ENCODE measurements at places on chromosomes 6 and 20.

DNA sequence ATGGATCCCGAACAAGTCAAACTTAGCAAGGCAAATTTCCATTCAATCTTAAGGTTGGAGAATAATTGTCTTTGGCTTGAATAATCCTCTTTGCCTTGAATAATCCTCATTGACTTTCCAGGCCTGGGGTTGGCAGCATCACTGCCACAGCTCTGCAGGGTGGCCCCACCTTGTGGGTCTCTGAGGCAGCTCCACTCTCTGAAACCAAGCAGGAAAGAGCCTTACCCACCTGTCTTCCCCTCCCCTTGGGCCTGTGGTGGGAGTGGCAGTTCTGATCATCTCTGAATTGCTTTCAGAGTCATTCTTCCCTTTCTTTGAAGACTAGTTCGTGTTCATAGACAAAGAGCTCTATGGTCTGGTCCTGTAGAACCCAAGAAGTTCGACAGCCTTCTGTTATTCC, 47.5 kb downstream of the KCNQ5 start:
- no peak for DNase-seq

GRCh38 chr6:140566781-140567277, 1192.4 kb upstream of the CITED2 start:
- no peak for DNase-seq

GRCh38 chr6:82361631-82362030, 2.0 kb upstream of the TPBG start:
- no peak for DNase-seq

- no peak for DNase-seq
Measured at GRCh38 chr6:20028562-20028961, 183.7 kb downstream of the MBOAT1 start.

DNA sequence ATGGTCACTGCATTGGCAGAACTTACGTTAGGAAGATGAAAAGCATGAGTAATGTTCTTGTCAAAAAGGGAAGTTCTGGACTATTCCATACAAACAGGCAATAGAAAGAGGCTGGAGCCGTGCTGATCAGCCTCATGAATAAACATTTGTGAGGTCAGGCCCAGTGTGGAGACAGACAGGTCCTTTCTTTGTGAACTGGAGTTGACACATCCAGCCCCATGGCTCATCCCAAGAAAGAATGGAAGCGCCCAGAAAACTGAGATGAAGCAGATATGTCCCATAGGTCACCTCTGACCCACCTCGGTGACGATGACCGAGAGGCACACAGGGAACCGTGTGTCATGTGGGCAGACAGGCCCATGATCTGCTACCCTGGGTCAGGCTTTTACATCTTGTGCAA, 276.0 kb upstream of the SGK1 start:
- no peak for DNase-seq

DNA sequence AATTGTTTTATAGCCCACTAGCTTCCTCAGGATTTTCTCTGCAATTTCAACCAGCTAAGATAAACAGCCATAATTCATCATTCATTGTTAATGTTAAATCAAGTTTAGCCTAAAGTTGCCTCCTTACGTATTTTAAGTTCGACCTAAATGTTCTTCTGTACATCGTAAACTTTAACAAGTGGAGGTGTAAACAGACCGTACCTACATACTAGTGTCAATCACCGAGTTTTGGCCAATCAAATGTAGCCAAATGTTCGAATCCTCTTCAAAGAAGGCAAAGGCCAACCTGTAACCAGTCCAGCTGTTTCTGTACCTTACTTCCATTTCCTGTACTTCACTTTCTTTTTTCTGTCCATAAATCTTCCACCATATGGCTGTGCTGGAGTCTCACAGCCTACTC, 13.5 kb downstream of the MBOAT1 start:
- no peak for DNase-seq

DNA sequence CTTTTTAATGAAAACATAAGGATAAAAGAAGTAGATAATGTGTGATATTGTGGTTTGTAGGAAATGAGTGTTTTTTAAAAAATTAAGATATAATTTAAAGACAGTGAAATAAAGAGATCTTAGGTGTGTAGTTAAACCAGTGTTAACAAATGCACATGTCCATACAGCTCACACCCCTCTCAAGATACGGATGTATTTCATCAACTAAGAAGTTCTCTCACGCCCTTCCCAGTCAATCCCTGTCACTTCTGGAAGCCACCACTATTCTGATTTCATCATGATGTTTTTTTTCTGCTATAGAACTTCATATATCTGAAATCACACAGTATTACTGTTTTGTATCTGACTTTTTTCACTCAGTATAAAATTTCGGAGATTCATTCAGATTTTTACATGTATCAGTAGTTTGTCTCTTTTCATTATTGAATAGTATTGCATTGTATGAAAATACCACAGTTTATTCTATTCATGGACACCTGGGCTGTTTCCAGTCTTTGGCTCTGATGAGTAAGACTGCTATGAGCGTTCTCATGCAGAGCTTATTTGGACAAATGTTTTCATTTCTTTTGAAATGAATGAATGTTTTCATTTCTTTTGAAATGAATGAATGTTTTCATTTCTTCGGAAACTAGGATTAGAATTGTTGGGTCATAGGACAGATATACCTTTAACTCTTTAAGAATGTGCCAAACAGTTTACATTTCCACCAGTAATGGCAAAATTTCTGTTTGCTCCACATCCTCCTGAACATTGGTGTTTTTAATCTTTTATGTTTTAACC, 49.7 kb upstream of the ELOVL5 start:
- DNase-seq = no peak

DNA sequence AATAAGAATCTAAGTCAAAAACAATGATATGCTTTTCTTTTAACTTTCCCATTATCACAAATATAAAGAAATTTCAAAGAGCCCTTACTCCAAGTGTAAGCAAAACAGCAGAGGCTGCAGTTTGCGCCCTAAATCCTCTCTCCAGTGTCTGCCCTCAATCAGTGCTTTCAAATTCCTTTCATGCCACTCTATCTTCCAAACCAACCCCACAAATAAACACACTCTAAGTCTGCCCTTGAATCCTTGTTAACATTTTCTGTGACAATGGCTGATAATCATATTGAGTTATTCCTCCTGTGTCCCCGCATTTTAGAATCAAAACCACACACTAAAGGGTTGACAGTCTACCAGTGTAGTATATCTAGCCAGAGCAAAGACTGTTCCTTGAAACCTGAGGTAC, 317.9 kb upstream of the MARCKS start:
- no peak for DNase-seq

DNA sequence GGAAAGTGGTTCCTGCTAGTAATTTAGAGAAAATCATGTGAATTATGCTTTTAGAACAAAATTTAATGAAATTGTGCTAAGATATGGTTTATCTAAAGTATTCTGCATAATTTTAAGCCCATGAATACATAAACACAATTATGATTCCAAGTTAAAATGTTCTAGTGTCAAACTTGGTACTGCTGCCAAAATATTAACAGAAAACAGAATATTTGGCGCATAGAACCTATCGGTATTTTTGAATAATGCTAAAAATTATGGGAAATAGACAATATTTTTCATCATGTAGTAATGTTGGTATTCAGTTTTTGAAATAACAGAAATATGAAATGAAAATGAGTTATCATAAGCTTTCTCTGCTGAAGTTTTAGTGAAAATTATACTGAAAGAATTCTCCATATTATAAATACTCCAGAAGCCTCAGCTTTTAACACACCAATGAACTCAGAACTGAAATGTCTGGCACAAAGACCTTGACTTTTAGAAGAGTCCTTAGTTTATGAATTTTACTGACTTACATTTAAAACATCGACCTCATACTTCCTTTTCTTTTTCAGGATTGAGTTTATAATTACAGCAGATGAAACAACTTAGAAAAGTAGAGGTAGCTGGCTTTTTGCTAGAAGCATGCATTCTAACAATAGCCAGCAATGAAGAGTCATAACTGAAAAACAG, 1192.3 kb upstream of the GJE1 start:
- DNase-seq = no peak

- DNase-seq = no peak
Measured at GRCh38 chr20:49292010-49292409, 14.2 kb upstream of the ZNFX1 start.

GRCh38 chr6:108492131-108492766, 68.5 kb upstream of the FOXO3 start:
- no peak for DNase-seq

DNA sequence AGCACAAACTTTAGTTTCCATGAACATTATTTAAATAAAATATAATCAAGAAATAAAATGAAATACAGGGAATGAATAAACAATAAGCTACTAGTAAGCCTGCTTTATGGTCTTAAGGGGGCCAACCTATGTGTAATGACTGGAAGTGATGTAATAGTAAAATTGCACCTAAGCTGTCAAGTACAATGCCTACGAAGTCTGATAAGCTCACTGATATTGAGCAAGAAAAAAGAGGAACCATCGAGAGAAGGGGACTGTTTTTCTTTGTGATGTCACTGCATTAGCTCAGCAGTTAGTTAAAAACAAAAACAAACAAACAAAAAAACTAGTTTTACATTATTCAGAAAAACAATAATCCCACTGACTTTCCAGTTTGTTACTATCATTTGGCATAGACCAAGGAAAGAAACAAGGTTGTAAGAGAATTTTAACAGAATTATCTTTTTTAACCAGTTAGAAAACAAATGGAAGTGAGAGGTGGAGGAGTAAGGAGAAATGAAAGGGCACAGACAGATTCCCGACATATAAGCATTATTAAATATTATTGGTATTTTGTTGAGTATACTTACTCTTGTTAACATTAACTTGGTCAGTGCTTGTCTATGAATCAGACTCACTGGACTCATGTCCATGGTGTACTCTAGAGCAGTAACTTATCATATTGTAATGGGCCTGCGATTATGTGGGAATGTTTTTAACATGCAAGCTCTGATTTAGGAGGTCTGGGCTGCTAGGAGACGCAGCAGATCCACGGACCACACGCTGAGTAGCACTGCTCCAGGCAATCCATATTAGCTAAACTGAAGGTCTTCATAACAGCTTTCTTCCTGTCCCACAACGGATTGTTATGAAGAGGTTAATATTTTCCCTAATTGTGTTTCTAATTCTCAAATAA, 99.6 kb upstream of the HMGCLL1 start:
- no peak for DNase-seq

GRCh38 chr6:4973982-4974745, 29.7 kb downstream of the RPP40 start:
- DNase-seq = no peak

DNA sequence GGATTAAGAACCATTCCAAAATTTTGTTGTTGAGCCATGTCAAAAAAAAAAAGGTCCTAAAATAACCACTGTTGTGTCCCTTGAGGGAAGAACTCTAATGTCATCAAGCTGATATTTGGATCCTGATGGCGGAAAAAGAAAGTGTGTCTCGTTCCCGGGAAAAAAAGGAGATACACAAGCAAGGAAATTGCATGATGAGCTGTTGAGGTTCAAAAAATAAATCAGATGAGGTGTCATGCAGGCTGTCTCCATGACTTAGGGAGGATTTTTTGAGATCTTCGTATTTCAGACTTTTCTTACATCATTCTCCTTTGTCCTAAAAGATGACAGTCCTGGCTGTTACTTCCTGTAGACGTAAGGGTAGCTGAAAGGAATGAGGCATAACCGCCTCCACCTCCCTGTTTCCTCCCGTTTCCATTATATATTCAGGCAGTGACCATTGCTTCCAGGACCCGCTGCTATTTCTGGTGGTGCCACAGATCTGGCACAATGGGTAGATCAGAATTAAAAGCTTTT, 117.3 kb upstream of the TNFAIP3 start:
- no peak for DNase-seq

DNA sequence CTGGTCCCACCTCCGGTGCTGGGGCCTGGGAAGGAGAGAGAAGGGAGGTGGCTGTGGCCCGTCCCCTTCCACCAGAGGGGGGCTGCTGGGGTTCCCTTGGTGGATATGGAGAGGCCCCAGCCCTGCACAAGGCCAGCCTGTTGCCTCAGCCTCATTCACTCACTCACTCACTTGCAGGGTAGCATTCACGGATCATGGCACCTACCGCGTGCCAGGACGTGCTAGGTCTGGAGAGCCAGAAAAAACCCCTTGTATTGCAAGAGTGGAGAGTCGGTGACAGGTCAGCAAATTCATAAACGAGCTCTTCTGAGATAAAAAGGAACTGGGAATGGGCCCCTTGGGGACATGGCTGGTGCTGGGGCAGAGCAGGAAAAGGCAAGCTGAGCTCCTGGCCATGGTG, 6.4 kb upstream of the ZBTB46 start:
- DNase-seq = no peak

GRCh38 chr6:3885262-3886036, 36.3 kb downstream of the FAM50B start:
- DNase-seq = no peak

- no peak for DNase-seq
Measured at GRCh38 chr20:45337367-45338120, 10.7 kb downstream of the SDC4 start.

- DNase-seq = no peak
Measured at GRCh38 chr6:79133173-79133572, 55.1 kb upstream of the PHIP start.

DNA sequence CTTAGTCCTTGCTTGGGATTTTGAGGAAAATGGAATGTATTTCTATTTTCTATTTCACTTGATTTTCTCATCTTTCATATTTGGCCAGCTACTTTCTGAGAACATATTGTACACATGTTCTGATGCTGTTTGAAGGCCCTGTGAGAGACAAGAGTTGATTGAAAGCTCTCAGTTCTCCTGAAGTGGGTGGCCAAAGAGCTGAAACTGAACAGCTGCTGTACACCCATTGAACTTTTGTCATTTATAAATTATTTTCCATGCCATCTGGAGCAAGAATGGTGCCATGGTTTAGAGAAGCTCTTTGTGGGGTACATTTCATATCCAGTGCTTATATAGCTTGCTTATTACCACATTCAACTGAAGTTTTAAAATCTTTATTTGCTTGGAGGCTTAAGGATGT, 298.3 kb downstream of the PRL start:
- no peak for DNase-seq

- no peak for DNase-seq
Measured at GRCh38 chr6:73157870-73158269, 67.4 kb downstream of the KHDC1L start.

DNA sequence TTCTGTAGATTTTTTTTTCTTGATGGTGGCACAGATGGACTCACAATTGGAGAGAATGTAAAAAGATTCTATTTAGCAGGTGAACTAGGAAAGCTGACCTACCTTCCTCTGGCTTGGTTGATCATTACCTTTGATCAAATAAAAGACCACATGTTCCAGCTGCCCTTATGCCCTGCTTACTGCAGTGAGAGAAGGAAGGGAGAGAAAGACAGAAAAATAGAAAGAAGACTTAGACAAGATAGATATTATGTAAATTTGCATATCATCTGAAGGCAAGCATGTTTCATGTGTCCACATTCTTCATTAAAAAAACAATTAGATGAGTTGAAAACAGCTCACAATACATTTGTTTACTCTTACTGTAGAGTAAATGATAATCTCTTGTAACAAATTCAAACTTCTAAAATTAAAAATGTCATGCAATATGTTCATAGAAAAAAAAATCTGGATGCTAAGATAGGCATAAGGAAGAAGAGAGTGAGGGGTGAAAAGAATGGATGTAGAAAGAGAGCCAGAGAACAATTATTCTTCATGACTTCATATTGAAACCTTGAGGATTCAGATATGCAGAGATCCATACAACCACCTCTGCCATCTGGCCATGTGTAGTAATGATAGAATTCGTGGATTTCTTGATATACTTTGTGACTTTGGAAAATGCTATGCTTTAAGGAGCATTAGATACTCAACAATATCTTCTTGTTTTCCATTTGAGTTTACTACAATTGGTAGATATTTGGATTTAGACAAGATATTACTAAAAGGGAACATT, 71.7 kb downstream of the RFX6 start:
- DNase-seq = no peak

Measured in NCI-H187 treated with DMSO at 0.1 percent for 48 hours (cell line).